ENCODE measurements at places on chromosomes 5 and 9.
A peak's percentile ranks its signal among the peaks of the same experiment; 100 is the strongest.

GRCh38 chr5:74371621-74372020, 268.9 kb downstream of the ENC1 start:
- no peak for DNase-seq

- no peak for DNase-seq
Measured at GRCh38 chr5:63141591-63141990, 563.0 kb downstream of the LRRC70 start.

- DNase-seq, result no peak
Measured at GRCh38 chr9:109250311-109250741, 70.5 kb downstream of the EPB41L4B start.

- DNase-seq, result no peak
Measured at GRCh38 chr5:82275216-82275664, 2.9 kb downstream of the RPS23 start.

DNA sequence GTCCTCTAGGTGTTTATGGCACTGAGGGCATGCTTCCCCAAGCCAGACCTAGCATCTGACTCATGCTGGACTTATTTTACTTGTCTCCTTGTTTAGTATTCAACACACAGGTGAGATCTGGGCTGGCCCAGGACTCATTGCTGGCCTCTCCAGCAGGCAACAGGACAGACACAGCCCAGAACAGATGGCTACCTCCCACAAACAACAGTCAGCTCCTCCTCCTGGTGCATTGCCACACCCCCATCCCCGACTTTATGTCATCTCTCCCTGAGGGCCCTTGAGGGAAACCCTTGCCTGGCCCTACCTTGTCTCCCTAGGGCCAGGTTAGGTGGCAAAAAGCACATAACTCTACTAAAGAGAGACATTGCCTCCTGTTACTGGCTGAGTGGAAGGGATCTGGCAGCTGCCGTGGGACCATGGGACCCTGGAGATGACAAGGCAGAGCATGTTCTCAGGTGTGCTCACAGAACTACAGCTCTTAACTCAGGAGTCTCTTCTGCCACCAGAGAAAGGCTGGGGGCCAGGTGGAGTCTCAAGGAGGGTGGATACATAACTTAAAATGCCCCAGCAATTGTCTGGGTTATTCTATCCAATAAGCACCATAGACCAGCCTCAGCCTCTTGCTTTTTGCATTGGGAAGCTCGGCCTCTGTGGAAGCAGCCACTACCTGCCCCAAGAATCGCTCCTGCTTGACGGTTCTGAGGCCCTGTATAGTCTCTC, 2.3 kb downstream of the ACSL6 start:
- DNase-seq, result no peak

DNA sequence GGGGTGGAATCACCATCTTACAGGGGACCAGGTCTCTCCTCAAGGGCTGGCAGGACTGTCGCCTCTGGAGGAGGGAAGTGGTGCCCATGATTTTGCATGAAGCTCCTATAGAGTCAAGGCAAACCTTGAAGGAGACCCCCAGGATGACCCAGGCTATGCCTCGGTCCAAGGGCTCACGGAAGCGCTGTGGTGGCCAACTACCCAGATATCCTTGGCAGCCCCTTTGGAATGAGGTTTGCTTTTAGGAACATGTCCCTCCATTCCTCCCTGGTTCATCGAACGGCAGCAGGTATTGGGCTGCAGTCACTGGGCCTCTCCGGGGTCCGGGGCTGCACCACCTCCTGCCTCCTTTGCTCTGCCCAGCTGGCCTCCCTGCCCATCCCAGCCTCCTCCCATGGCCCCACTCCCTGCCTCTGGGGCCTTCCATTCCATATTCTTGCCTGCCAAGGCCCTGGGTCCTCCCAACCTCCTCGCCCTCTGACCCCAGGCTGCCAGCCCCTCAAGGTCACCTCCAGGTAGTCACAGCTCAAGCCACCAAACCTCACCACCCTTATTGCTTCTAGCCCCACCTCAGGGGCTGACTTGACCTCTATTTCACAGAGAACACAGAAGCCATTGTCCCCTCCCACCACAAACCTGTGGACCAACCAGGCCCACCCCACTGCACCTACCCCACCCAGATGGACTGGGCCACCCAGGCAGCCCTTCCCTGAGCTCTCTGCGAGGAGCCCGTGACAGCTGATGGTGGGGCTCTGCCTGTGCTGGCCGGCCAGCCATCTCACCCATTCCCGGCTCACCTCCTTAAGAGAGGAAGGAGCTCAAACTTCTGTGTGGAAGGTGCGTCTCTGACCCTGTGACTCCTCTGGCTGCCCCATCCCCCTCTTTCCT, 3.6 kb upstream of the IL3 start:
- DNase-seq, result no peak

DNA sequence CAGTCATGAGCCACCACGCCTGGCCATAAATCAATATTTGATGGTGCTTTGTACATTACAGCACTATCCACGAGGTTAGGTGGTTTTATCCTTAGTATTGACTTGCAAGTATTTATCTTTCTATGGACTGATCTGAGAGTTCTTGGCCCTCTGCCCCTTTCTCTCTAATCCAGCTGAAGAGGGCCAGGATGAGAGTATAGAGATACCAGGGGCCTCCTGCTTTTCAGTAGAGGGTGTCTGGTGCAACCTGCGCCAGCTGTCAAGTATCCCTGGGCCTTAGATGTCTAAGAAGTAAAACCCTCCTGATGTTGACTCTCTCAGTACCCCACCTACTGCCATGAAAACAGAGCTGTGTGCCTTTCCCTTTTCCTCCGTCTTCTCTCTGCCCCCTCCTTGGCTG, 153.4 kb downstream of the SLIT3 start:
- no peak for DNase-seq

DNA sequence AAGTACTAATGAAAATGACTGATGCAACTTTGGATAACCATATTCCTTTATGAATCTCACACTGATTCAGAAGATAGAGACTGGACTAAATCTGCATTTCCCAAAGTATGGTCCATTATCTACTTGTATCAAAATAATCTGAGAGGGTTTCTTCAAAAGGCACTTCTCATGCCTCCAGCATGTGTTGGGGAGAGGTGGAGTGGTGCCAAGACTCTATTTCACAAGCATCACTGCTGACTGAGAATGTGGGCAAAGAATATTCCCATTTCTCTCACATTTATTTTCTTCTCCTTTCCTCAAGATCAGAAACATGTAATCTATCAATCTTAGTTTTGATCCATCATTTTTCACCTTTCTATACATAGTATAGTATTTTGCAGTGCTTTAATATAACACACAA, 135.4 kb downstream of the GABRB2 start:
- DNase-seq, result no peak

DNA sequence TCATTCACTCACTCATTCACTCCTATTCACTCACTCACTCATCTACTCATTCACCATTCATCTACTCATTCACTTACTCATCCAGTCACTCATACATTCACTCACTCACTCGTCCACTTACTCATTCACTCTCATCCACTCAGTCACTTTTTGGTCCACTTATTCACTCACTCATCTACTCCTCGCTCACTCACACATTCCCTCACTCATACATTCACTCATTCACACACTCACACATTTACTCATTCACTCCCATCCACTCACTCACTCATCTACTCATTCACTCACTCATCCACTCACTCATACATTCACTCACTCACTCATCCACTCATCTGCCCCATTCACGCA, 27.7 kb downstream of the WNK2 start:
- DNase-seq, result no peak

- DNase-seq, result no peak
Measured at GRCh38 chr5:81234801-81235200, 1.7 kb downstream of the CKMT2 start.

DNA sequence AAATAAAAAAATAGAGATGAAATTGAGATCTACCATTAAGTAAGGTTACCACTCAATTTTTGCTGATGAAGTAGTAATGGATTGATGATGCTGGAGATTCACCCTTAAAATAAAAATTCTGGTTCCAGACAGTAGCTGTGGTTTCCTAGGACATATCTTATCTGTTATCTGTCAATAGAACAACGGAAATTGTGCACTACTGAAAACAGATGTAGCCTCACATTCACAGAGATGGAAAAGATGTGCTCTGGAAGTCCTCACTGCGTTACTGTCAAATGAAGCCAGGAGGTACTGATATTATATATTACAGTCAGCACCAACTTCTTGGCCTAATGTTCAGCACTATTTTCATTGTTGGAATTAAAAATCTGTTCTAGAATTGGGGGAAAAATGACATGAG, 154.0 kb downstream of the SLC24A2 start:
- no peak for DNase-seq

- no peak for DNase-seq
Measured at GRCh38 chr9:106613250-106613737, 249.7 kb upstream of the ZNF462 start.

DNA sequence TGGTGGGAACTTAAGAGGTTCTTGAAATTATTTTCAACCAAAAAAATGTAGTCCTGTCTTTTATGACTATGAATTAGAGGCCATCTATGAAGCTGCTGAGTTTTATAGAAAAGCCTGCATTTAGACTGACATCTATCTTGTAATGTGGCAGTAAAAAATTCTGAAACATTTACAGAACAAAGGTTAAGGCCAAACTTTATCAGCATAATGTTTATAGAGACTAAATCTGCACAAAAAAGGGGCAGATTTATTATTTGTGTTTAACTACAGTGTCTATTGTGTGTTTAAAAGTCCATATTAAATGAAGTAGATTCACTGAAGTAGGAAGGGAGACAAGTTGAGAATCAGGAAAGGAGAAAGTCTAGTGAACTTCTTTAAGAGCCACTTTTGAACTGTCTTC, 37.3 kb upstream of the ANKRD34B start:
- DNase-seq, result no peak

DNA sequence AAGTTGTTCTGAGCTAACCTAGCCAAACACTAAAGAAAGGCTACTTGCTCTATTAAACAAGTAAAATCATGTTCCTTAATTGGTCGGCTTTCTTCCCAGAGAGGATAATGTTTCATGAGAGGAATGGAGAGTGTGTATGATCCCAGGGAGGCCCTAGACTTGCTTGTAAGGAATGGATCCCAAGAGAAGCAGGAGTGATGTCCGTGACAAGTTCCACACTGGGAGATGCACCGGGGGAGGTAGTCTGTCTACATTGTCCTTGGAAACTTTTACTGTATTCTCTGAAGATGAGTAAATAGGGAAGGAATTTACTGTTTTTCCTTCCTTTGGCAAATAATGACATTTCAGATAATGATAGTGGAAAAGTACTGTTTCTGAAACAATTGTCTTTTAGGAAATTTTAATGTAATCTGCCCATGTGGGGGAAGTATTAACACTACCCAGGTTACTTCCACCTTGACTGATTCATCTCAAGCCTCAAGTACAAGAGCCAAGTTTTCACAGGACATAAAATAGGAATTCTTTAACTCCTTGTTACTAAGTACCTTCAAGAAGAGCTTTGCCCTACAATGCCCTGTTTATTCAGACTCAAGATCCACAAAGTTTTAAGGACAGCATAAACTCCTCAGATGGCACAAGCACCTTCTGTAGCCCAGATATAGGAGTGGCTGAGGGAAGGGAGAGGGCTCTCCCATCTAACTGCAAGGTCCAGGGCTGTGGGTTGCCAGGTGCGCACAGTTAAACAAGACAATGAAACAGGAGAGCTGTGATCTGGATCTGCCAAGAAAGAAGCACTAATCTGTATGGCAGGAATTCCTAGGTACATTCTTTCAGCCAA, 152.1 kb downstream of the GNA14 start:
- DNase-seq, result no peak

- DNase-seq, result no peak
Measured at GRCh38 chr5:127331890-127332649, 41.5 kb downstream of the MEGF10 start.

DNA sequence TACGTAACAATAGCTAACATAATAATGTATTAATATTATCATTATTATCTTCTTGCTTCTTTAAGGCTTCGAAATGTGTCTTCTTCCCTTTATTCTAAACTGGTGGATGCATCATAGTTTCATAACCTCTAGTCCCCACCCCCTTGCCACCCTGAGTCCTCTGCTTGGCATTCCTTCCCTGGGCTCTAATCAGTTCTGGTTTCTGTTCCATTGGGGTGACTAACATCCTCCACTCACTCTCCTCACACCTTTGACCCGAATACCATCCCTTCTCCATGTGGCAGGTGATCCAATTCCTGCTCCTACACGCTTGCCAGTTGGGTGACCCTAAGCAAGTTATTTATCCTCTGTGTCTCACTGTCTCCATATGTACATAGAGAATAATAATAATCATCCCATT, 286.1 kb downstream of the TRPM3 start:
- no peak for DNase-seq

- peak; percentile 69 for DNase-seq
Measured at GRCh38 chr5:40410964-40411635, 268.6 kb upstream of the PTGER4 start.

DNA sequence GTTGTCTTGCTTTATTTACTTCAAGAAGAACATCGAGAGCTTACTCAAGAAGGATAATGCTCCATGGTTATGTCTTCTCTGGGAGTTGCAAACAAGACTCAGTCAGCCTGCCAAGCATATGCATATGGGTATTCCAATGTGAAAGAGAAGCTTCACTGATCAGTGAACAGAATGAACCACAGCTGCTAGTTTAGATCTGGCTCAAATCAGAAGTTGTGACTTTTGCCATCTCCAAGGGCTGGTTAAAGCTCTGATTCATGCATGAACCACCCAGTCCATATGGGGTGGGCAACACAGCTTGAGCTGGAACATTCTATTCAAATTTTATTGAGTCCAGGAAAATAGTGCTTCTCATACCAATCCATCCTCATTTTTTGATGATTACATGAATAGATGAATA, 50.0 kb downstream of the ATPSCKMT start:
- DNase-seq, result no peak

DNA sequence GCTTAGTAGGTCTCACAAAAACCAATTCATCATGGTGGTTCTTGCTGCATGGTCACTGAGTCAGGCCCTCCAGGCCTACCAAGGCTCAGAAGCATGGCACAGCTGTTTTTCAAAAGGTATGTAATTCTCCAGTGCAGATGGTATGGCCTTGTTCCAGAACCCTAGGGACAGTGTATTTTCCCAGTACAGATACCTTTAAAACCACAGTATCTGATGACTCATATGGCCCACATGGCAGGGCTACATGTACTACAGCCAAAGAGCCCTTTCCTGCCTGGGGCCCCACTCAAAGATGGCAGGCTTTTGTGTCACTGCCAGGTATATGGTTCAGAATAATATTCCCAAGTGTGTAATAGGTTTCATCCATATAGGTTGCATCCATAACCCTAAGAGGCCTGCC, 16.5 kb downstream of the CSF2 start:
- no peak for DNase-seq

GRCh38 chr9:13139641-13140171, 139.8 kb downstream of the MPDZ start:
- no peak for DNase-seq

GRCh38 chr5:2217219-2217618, 334.5 kb upstream of the IRX4 start:
- no peak for DNase-seq

DNA sequence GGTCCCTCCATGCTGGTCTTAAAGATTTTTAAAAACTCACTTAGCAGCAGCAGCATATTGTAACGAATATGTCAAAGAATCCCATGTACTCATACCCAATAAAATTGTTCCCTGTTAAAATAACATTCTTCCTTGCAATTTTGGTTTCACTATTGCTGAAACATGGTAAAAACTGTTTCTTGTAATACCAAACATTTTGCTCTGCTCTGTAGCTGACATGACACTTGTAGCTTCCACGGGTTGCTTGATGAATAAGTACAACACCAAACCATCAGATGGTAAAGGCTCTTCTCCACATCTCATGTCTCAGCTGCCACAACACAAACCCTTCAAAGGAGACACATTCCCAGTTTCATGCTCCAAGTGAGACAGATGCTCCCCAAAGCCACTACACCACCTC, 180.7 kb upstream of the PTGER4 start:
- no peak for DNase-seq
